Fibroblast of skin of back (primary cell): ENCODE measurements at places on chromosomes 7 and 10.

DNA sequence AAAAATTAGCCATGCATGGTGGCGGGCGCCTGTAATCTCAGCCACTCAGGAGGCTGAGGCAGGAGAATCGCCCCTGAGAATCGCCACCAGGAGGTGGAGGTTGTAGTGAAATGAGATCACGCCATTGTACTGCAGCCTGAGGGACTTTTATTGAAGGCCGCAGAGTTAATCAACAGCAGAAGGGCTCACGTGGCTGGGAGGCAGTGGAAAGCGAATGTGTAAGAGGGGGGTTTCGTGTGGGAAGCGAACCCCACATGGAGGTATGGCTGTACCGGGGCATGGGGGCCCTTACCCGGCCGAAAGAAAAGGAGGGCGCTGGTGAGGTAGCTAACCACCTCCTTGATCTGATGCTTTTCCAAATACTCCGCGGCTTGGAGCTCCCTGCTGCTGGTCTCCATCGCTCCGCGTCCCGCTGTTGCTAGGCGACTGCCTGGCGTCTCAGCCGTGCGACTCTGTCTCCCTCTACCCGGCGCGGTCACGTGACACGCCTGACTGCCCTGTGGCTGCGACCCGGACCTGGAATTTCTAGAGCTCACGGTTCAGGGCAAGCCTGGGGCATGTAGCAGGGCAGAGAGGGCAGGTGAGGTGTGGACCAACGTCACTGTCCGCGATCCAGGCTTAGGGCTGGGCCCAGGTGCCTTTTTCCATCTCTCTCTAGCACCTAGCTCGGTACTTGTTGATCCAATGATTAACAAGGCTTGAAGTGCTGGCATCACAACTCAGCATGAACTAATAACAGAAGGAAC lies at the start of gene EFCAB10:
Gene EFCAB10, minus strand, starts transcription at position 428 of the 746 bp plus-strand sequence. Its CDS starts 30 bp downstream, at position 398.
- DNase-seq = peak; percentile 59

GRCh38 chr7:66016131-66016461 lies 34.1 kb upstream of the GUSB start:
- DNase-seq = peak; percentile 53

GRCh38 chr7:157930441-157930840 lies 593.6 kb downstream of the DNAJB6 start:
- DNase-seq = no peak

DNA sequence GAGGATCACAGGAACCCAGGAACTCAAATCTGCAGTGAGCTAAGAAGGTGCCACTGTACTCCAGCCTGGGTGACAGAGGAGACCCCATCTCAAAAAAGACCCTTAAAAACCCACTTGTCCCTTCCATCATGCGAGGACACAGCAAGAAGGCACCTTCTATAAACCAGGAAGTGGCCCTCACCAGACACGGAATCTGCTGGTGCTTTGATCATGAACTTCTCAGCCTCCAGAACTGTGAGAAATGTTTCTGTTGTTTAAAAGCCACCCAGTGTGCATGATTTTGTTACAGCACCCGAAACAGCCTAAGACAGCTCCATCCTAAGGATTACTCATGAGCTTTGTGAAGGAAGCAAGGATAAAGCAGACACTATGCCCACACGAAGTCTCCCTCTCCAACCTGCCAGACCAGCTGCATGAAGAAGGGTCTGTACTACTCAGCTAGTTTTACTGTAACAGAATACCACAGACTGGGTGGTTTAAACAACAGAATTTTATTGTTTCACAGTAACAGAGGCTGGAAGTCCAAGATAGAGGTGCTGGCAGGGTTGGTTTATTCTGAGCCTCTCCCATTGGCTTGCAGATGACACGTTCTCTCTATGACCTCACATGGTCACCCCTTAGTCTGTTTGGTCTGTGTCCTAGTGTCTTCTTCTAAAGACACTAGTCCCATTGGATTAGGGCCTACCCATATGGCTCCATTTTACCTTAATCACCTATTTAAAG lies 13.7 kb downstream of the VIM start:
- no peak for DNase-seq

DNA sequence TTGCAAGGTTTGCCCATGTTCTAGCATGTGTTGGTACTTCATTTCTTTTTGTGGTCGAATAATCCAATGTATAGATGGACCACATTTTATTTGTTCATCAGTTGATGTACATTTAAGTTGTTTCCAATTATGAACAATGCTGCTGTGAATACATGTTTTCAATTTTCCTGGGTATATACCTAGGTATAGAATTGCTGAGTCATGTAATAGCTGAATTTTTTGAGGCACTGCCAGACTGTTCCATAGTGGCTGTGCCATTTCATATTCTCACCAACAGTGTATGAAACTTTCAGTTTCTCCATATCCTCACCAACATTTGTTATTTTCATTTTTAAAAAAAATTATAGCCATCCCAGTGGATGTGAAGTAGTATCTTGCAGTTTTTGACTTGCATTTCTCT lies 90.5 kb downstream of the EZH2 start:
- no peak for DNase-seq

GRCh38 chr10:98029149-98030092 lies 1.0 kb downstream of the CRTAC1 start:
- no peak for DNase-seq

GRCh38 chr10:110859206-110859972 lies 12.3 kb upstream of the PDCD4 start:
- DNase-seq = no peak

DNA sequence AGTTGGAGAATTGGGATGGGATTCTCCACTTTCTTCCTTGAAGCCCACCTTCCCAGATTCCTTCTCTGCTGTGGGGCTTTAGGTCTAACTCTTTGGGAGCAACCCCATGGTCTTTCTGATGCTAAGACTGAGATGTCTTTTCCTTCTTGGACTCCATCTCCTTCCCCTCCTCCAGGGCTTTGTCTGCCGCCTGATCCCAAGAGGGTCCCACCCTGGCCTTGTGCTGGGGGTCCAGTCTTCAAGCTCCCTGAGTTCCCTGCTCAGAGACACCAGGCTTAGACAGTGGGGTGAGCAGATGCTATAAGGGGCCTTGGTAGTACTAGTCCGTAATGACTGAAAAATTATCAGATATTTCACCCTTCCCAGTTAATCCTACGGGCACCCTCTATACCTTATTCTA lies 150.5 kb downstream of the PTPN20 start:
- DNase-seq = no peak

- DNase-seq = no peak
Observed at GRCh38 chr7:150372271-150373048, 3.8 kb downstream of the REPIN1 start.

GRCh38 chr10:3655528-3655927 lies 129.5 kb downstream of the KLF6 start:
- DNase-seq = no peak

- no peak for DNase-seq
Observed at GRCh38 chr7:151181011-151181431, 6.0 kb downstream of the ASB10 start.

- no peak for DNase-seq
Observed at GRCh38 chr7:42099470-42100155, 137.4 kb downstream of the GLI3 start.

GRCh38 chr7:19972876-19973275 lies 199.5 kb upstream of the TMEM196 start:
- no peak for DNase-seq

- peak; percentile 78 for DNase-seq
Observed at GRCh38 chr7:121081327-121081936, 92.9 kb downstream of the CPED1 start.

- DNase-seq = peak; percentile 6
Observed at GRCh38 chr7:138663725-138664710, 37.1 kb downstream of the SVOPL start.

DNA sequence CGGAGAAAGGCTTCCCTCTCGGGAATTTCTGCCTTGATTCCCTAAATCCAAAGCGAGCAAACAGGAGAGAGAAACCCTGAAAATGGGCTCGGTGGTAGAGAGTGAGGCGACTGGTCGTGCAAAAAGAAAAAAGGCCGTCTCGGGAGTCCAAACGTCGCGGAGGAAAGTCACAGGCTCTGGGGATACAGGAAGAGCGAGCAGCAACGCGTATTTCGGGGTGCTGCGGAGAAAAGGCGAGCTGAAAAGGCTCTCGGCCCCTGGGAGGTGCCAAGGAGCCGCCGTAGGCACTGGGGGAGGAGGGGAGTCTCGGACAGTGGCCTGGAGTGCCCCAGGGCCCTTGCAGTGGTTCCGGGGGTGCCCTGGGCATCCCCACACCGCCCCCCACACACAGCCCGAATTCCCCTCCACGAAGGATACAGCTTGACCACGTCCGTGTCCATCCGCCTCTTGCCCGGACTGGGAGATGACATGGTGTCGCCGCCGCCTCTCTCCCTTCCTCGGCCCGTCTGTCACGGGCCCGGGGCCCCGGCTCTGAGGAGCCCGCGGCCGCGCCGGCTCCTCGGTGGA lies 591 bp downstream of the UBE2H start:
- peak; percentile 26 for DNase-seq

DNA sequence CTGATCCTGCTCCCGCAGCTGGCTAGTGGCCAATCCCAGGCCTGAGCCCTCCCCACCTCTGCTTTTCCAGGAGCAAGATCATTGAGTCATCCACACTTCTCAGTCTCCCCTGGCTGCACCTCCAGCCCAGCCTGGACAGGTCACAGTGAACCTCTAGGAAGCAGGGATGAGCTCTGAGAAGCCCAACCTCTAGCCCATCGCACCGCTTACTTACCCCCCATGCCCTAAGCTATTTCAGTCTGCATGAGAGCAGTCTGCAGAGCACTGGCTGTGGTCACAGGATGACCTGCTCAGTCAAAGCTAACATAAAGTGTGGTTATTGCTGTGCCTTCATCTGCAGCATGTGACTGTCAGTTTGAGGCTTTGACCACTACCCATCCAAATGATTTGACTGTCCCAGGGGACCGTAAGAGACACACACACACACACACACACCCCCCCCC lies 129.2 kb downstream of the SORBS1 start:
- DNase-seq = no peak

DNA sequence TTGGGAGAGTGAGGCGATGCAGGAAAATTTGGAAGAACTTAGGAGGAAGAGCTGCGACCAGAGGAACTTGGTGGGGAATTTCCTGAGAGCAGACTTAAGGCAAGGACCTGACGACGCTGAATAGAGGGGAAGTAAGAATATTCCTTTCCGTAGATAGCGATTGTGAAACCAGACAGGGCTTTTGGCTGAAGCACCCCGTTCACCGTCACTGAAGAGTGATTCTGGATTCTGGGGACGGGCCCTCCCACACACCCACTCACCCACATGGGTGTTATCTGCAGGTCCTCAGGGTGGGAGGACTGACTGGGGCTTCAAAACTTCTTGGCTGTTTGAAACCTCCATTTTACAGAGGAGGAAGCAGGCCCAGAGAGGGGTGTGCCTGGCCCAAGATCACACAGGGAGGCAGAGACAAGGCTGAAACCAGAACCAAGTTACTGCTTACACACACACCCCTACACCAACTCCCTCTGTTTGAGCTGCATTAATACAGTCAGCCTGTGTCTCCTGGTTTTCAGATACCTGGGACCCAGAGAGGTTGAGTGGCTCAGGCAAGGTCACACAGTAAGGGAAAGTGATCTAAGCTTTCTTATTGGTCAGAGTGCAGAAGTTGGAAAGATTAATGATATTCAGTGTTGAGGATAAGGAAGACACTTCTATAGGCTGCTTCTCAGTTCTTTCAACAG lies 37.2 kb upstream of the CDH23 start:
- no peak for DNase-seq

DNA sequence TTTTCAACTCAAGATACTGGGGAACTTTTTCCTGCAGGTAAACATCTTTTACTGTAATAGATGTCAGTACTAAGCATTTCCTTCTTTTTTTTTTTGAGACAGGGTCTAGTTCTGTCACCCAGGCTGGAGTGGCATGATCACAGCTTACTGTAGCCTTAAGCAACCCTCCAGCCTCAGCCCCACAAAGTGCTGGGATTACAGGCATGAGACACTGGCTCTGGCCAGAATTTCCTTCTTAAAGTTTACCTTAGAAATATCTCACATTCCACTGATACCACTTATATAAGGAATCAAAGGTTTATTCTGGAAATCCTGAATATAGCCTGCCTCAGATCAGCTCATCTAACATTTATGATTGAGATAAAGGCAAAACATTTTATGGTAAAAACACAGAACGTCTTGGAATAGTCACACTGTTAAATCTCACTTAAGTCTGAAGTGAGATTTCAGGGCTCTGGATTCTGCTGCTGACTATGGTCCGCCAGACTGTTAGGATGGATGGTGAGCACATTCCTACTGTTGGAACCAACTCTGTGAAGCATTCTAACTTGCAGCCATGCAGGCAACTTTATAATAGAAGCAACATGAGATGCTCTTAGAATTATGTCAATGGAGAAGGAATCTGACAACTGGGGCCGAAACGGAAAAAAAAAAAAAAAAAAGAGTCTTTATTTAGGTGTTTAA lies 151.9 kb downstream of the ZMYND11 start:
- DNase-seq = peak; percentile 72

GRCh38 chr7:150848561-150849115 lies 3.7 kb upstream of the AOC1 start:
- DNase-seq = no peak

DNA sequence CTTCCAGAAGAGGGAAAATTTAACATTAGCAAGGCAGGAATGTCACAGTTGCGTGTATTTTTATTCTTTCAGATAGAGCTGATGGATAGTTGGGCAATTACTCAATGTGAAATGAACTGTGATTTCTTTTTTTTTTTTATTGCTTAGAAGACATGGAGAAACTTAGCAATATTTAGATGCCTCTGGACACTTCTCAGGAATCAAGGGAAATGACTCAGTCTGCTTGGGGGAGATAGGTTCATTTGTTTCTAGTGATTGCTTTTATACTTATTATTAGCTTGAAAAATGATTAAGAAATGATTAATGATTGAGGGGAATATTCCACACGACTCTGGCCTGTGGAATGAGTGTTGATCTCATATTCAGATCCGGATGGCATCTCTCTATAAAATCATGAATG lies 33.1 kb upstream of the TBX20 start:
- DNase-seq = no peak

GRCh38 chr10:126880926-126881325 lies 24.3 kb upstream of the DOCK1 start:
- DNase-seq = no peak

GRCh38 chr7:11539853-11540252 lies 292.1 kb downstream of the THSD7A start:
- DNase-seq = no peak

GRCh38 chr10:99551158-99551557 lies 18.4 kb downstream of the NKX2-3 start:
- no peak for DNase-seq

DNA sequence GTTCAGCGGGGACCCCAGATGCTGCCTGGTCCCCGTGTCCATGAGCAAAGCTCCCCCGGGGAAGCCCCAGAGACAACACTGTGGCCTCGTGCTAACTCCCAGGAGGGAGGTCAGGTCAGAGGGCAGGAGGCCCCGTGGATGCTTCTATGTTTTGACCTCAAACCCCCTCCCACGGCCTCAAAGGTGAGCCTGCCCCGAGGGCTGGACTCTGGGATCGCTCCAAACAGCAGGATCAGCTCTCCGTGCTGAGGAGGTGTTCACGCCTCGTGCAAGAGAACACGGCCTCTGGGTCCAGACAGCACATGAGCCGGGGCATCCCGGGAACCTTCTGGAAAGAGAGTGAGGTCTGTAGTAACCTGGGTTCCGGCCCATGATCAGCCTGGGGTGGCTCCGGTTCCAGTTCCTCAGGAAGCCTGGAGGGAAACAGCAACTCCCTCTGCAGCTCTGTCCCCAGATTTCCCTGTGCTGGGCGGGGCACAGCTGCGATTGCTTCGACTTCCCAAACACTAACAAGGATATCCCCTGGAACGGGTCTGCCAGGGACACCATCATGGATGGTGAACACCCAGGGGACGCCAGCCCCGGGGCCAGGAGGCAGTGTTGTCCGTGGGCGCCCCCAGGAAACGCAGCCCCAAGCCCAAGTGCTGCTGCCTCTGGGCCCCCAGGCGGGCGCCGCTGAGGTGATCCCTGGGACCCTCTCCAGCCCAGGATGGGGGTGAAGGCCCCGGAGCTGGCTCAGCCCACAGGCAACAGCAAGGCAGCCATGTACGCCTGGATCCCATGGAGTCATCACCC lies 18.0 kb upstream of the INPP5A start:
- DNase-seq = no peak
